HepG2 (cell line): ENCODE measurements at places on chromosomes 5 and 9.

GRCh38 chr5:133341915-133342710 lies 270.2 kb downstream of the FSTL4 start:
- no peak for DNase-seq

GRCh38 chr9:129958796-129959195 lies 84.2 kb downstream of the FNBP1 start:
- no peak for DNase-seq

DNA sequence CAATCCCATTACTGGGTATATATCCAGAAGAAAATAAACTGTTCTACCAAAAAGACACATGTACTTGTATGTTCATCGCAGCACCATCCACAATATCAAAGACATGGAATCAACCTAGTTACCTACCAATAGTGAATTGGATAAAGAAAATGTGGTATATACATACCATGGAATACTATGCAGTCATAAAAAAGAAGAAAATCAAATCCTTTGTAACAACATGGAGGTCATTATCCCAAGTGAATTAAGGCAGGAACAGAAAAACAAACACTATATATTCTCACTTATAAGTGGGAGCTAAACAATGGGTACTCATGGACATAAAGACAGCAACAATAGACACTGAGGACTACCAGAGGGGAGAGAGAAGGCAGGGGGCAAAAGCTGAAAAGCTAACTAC lies 67.7 kb downstream of the NR2F1-AS1 start:
- DNase-seq, result no peak

- DNase-seq, result no peak
These were observed 402.1 kb downstream of the PRELID2 start for GRCh38 chr5:145433077-145433476.

- no peak for DNase-seq
These were observed 559.5 kb upstream of the WWC1 start for GRCh38 chr5:167731951-167732350.

- DNase-seq, result no peak
These were observed 239.4 kb downstream of the LURAP1L start for GRCh38 chr9:13013991-13014883.

GRCh38 chr9:100473276-100474081 lies 530 bp downstream of the TMEFF1 start:
- DNase-seq, result no peak

GRCh38 chr5:172091956-172092732 lies 85.7 kb upstream of the FBXW11 start:
- no peak for DNase-seq

- DNase-seq, result no peak
These were observed 227.9 kb upstream of the TAS2R1 start for GRCh38 chr5:9858043-9858442.

GRCh38 chr5:66417781-66418180 lies 178.4 kb upstream of the MAST4 start:
- no peak for DNase-seq
